ENCODE measurements at places on chromosomes 7 and 10.

- DNase-seq = no peak
Observed at GRCh38 chr10:91381257-91381891, 28.8 kb upstream of the HECTD2 start.

DNA sequence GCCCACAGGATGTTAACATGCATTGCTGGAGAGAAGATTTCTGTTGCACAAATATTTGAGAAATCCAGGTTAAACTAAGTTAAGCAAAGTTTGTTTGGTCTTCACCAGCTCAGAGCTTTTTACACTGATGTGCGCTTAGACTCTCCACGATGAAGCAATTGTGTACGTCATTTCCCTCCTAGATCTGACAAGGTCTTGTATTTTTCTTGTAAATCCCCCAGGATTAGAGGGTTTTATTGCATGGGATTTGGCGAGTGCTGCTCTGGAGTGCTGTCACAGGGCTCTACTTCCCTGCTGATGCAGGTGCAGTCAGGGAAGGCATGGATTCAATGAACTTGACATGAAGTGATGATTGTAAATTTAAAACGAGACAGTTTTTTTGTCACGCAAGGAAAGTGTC is 173.3 kb downstream of the PDE1C start:
- no peak for DNase-seq

- DNase-seq = no peak
Observed at GRCh38 chr7:3294432-3295100, 6.5 kb upstream of the SDK1 start.

DNA sequence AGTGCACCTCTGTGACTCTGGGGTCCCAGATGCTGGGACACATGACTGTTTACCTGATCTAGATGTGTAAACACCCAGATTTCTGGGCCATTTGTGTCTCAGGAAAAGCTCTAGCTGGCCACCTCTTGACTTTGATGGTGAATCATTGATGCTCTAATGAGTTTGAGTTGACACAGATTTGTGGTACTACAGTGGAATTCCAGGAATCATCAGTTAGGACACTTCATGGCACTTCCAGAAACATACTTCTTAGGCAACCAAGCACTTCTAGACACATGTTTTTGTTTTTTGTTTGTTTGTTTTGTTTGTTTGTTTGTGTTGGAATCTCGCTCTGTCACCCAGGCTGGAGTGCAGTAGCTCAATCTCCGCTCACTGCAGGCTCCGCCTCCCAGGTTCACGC is 302.2 kb upstream of the ZMIZ1 start:
- DNase-seq = no peak

DNA sequence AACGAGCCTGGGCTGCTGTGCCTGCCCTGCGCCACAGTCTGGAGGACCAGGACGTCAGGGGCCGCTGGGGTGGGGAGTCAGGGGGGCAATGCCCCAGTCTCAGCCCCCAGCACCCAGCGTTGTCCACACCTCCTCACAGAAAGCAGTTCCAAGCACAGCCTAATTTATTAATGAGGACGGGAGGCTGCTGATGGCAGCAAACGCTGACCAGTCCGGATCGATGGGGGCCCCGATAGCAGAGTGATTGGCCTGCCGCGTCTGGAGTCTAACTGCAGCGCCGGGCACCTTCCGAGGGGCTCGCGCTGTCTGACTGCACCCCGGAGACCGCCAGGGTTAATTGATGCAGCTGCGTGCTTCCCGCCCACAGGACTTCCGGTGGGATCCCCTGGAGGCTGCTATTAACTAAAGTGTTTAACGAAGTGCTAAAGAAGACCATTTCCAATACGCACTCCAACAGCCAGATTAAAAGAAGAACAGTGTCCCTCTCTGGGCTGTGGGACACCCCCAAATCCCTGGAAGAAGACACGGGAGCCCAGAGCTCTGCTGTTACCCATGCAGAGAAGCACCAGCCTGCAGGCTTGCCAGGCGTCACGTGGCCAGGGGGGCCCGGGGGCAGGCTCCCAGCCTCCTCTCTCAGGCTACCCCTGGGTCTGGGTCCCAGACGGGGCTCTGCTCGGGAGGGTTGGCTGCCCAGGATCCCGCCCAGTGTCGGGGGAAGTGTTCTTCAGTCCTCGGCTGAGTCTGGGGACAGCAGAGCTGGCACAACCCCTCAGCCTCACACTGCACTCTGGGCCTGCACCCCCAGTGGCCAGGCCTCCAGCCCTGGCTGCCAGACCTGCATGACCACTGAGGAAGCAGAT is 63.8 kb downstream of the MICALL2 start:
- DNase-seq = no peak

- no peak for DNase-seq
Observed at GRCh38 chr10:76558586-76558985, 1079.0 kb downstream of the KCNMA1 start.

- no peak for DNase-seq
Observed at GRCh38 chr10:21068026-21068656, 171.0 kb upstream of the NEBL start.

DNA sequence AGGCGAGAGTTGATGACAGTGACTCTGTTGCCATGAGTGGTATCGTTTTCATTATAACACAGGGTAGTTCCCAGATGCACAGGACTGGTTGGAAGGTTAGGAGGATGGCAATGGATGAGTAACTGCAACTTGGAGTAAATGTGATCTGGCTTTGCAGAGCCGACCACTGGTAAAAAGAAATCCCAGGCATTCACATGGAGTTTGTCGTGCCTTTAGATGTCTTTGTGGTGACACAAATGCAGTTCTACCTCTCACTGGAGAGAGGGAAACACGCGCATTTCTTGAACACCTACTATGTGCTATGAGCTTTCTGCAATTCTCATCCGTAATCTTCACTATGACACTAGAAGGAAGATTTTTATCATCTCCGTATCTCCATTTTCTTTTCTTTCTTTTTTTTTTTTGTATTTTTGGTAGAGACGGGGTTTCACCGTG is 1.7 kb upstream of the MNX1 start:
- no peak for DNase-seq

GRCh38 chr7:92737706-92738105 is 98.7 kb downstream of the CDK6 start:
- DNase-seq = no peak

GRCh38 chr7:94289071-94289470 is 105.6 kb upstream of the COL1A2 start:
- peak; percentile 69 for DNase-seq

GRCh38 chr7:24054236-24054635 is 229.8 kb upstream of the NPY start:
- DNase-seq = no peak
